Uterus (tissue), 4 donors: ENCODE measurements at places on chromosomes 1 and 21.

- no peak for DNase-seq
Measured at GRCh38 chr1:85300140-85300539, 23.7 kb upstream of the BCL10 start.

DNA sequence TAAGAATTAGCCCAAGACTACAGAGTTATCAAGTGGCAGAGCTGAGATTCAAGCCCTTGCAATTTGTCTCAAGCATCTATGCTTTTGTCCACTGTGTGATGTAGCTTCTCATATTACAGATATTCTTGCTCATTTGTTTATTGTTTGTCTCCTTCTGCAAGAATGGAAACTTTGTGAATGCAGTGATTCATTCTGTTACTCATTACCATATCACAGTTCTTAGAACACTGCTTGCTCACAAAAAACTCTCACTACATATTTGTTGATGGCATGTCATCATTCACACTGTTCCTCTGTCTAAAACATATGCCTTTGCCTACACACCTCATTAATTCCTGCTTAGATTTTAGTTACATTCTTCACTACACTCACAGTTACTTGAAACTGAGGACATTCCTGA is 1198.9 kb downstream of the PLA2G4A start:
- DNase-seq = no peak

DNA sequence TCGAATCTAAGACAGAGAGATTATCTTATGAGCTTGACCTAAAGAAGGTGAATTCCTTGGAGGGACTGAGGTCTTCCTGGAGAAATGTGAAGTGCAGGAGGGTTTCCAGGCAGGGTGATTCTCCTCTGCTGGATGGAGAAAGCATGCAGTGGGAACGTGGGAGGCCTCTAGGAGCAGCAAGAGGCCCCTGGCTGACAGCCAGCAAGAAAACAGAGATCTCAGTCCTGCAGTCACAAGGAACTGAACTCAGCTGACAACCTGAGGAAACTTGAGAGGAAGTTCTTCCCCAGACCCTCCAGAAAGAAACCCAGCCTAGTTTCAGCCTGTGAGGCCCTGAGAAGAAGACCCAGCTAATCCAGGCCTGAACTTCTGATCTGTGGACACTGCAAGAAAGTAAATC is 345.9 kb downstream of the FAM72C start:
- DNase-seq = no peak

DNA sequence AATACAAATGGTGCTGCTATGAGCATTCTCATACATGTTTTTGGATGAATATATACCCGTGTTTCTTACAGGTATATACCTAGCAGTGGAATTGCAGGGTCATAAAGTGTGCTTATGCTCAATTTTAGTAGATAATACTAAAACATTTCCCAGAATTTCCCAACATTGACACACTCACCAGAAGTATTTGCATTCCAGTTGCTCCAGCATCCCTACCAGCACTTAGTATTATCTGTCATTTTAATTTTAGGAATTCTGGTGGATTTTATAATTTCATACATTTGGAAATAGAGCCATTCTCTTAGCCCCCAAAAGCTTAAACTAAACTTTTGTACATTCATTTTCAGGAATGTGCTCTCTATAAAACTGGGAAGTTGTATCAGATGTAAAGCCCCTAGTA is 67.4 kb upstream of the ZNF326 start:
- no peak for DNase-seq

- no peak for DNase-seq
Measured at GRCh38 chr1:207404849-207405525, 49.1 kb upstream of the CR2 start.

DNA sequence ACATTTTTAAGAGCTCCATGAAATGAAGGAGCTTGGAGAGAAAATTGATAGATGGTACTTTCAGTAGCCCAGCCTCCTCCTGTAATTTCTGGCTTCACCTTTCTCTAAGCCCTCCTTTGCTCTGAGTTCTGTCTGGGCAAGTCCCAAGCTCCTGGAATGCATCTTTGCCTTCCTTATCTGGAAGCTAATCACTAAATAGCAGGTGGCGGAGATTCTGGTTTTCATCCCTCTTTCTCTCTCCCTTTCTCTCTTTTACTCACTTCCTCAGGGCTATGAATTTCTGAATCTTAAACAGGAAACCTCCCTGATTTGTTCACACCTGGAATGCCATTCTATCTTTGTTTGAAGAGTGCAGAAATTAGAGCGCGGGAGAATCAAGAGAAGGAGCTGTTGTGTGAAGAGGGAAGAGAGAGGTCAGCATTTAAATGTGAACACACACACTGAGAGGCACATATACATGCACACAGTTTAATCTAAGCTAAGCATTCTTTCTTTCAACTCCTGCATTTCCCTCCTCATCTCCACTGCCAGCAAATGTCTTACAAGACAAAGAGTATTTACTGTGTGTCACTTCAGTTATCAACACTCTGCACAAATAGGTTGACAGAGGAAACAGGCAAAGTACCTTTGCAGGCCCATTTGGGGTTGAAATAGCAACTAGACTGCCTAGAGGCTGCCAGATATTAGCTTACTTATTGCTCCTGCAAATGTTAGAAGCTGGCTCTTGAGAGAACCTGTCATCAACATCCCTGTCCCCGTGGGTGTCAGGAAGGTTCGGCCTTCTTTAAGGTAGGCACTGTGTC is 199.4 kb upstream of the CAMK1G start:
- no peak for DNase-seq

GRCh38 chr1:155971910-155972809 is 6.2 kb downstream of the ARHGEF2 start:
- DNase-seq = no peak

DNA sequence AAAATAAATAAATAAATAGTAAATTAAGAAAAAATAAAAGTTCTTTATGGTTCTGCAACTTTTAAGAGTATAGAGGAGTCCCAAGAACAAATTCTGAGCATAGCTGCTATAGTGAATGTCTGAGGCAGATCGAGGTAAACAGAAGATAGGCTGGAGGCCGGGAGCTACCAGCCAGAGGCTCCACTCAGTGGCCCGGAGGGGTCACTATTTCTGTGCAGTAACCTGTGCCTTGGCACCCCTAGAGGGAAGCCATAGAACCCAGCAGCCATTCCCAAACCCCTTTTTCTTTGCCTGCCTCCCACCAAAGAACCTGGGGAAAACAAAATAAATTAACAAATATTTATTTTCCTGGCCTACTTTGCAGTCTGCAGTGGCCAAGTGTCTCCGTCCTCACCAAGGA is 38.4 kb upstream of the HEATR1 start:
- no peak for DNase-seq

DNA sequence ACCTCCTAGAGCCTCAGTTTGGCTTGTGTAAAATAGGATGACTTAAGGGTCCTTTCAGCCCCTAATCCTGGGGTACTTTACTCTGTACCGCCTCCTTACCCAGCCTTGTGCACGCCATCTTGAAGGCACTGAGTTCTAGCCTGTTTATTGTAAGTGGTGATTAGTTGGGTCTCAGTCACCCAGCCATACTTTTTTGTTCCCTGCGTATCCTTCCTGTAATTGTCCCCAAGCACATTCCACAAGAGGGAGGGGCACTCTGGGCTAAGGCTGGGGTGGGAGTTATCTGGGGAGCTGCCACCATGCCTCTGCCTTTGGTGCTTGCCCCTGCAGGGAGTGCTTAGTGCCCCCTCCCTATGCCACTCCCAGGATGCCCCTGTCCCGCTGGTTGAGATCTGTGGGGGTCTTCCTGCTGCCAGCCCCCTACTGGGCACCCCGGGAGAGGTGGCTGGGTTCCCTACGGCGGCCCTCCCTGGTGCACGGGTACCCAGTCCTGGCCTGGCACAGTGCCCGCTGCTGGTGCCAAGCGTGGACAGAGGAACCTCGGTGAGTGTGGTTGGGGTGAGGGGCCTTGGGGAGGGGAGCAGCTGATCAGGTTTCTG is 856 bp downstream of the FDPS start:
- peak; percentile 30 for DNase-seq

GRCh38 chr1:199453723-199454122 is 573.8 kb upstream of the NR5A2 start:
- DNase-seq = no peak

DNA sequence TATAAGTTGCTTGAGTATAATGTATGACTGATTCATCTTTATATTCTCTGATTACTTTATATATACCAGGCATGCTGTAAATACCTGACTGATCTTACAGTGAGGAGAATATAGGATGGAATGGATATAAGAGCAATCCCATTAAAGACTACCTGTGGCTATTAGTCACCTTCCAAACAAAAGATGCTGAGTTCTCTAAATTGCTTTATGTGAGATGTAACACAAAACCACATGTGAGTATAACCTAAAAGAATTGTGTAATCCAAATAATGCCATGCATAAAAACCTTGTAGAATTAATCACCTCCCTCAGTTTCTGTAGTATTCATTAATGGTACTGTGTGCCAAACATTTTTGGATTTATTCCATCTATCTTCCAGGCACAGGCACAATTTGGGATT is 134.6 kb upstream of the LRRC7 start:
- DNase-seq = no peak

GRCh38 chr1:190084552-190084951 is 393.1 kb downstream of the BRINP3 start:
- DNase-seq = no peak

- DNase-seq = no peak
Measured at GRCh38 chr1:184078564-184079249, 27.2 kb downstream of the TSEN15 start.

GRCh38 chr1:87968197-87968955 is 639.7 kb downstream of the LMO4 start:
- peak; percentile 59 for DNase-seq

DNA sequence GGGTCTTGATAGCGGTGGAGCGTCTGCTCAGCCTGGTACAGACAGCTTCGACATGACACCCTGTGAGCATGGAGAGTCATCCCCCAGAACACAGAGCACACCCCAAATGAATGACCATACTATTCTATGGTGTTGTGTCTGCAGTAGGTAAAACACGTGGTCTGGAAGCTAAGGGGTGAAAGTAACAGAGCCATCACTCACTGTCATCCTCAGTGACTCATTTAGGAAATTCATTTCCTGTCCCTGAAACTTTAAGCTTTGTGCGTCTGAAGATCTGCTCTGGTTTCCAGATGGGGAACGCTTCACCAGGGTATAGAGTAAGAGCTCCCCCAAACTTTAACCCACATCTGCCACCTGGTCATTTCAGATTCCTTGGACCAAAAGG is 94.8 kb upstream of the DISP3 start:
- DNase-seq = no peak

GRCh38 chr1:62276791-62277190 is 42.4 kb downstream of the KANK4 start:
- DNase-seq = no peak

DNA sequence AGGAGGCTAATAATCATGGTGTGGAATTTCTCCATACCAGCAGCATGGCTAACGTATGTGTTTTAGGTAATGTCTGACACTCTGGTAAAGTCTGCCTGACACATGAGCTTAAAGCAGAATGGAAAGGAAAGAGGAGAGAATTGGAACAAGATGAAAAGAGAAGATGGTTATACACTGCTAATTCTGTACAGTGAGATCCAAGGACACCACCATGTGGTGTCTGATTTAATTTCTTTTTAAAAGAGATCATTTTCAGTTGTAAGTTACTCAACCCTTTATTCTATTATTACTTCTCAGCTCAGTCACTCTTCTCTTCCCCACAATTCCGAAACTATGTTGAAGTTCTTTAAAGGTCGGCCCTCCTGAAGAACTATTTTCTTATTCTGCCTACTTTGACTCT is 15.6 kb downstream of the PRKAB2 start:
- no peak for DNase-seq

DNA sequence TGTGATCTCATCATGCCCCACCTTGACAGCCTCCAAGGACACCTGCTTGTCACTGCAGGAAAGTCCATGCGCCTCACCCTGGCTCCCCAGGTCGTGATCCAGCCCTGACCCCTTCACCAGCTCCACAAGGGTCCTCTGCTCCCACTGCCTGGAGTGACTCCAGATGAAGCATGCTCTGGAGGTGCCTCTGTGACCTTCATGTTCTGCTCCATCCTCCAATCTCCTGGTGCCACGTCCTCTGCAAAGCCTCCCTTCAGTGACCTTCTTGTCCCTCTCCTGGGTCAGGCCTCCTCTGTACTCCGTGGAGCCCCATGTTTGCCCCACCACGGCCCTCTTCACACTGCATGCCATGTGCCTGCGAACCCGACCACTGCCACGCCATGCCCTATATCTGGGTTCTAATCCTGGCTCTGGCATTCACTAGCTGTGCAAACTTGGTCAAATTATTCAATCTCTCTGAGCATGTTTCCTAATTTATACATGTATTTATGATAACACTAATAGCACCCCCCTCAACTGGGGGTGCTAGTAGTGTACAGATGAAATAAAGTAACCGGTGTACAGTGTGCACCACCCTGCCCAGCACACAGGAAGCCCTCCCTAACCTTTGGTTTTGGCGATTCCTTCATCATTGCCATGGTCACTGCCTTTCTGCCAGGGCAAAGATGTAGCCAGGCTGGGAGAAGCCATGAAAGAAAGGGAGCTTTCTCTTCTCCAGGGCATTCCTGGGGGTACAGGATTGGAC is 77.4 kb downstream of the STUM start:
- peak; percentile 18 for DNase-seq

GRCh38 chr1:1470626-1471388 is 758 bp upstream of the ATAD3B start:
- no peak for DNase-seq

- DNase-seq = no peak
Measured at GRCh38 chr1:47993416-47993740, 3.8 kb downstream of the TRABD2B start.

DNA sequence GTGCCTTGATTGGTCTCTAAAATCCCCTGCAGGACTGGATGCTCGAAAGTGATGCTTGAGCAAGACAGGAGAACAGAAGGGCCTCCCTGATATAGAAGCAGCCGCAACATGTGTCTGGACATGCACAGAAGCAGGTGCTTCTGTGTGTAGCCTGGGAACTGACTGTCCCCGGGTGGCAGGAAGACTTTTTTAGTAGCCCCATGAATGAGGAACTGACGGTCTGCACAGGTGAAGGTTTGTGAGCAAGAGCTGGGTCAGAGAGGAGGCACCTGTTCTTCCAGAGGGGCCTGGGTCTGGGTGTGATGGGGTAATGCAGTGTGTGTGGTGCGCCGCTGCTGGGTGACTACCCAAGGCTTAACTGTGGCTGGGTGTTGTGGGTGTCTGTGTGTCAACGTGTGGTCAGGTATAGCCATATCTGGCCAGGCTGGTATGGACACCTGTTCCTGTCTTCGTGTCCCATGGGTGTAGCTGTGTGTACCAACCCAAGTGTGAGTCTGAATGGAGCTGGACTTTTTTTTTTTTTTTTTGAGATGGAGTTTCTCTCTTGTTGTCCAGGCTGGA is 39.1 kb upstream of the FOXO6 start:
- DNase-seq = no peak

- DNase-seq = peak; percentile 18
Measured at GRCh38 chr1:152461544-152461943, 47.5 kb upstream of the CRNN start.
